Activated CD4-positive, alpha-beta T cell treated with anti-CD3 and anti-CD28 coated beads for 4 hours (primary cell): ENCODE measurements at places on chromosomes 1 and 21.

- no peak for DNase-seq
Observed at GRCh38 chr1:225980005-225980836, 18.9 kb downstream of the SDE2 start.

GRCh38 chr1:167262836-167263235, 42.1 kb downstream of the POU2F1 start:
- no peak for DNase-seq

DNA sequence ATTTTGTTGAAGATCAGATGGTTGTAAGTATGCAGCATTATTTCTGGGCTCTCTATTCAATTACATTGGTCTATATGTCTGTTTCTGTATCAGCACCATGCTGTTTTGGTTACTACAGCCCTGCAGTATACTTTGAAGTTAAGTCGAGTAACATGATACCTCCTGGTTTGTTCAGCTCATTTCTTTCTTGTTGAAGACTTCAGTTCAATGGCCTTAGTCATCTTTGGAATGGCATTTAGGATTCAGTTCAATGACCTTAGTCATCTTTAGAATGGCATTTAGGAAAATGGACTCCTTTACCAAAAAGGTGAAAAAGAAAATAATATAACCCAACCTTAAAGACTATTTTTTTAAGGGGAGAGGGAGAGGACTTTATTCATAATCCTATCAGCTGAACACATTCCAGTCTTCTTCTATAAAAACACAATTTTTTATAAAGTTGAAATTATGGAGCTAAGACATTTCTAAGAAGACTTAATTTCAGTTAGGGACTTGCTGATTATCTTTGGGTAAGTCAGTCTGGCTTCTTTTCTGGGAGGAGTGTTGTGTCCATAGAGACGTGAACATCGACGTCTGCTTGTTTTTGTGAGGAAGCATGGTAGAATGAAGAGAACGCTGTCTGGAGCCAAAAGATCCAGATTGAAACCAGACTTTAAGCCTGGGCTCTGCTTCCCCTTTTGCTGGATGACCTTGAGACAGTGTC, 48.3 kb downstream of the DDR2 start:
- DNase-seq, result no peak

- DNase-seq, result no peak
Observed at GRCh38 chr1:163650624-163651023, 328.9 kb downstream of the NUF2 start.

GRCh38 chr1:32709075-32709474, 6.5 kb upstream of the SYNC start:
- DNase-seq, result no peak

- DNase-seq, result no peak
Observed at GRCh38 chr1:224753491-224753890, 137.4 kb downstream of the CNIH3 start.

DNA sequence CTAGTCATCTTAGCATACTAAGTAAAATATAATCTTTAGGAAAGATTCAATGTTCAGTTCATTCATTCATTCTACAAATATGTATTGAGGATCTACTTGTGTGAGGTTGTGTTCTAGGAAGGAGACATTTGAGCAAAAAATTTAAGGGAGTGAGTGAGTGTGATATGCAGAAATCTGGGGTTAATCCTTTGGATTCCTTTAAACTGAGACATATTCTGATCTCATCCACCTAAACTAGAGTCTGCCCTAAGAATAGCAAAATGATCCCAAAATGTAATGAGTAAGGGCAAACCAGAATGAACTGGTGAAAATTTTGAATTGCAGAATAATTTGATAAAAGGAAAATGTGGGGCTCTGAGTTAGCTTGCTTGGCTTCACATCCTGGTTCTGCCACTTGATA, 8.6 kb downstream of the UBE2U start:
- DNase-seq, result no peak

DNA sequence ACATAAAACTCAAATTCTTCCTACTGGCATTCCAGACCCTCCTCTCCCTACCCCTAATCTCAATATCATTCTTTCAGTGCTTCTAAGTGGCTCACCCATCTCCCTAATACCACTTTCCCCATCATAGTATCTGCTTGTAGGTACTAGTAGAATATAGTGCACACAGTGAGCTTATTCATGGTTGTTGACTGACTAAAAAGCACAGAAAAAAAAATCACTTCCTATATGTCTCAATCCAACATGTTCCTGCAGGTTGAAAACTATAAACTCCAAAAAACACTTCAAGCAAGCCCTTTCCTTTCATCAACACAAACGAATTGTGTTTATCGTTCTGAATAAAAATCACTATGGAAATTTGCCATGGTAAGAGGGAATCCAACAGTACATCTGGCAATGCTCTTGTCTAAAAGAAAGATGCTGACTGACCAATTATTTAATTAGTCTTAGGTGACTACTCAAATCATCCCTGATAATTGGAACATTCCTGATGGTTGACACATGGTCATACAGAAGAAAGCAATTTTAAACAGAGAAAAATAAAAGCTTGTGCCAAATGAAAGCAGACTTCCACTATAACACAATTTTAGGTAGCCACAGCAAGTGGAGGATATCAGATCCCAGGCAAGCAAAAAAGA, 87.1 kb downstream of the NDUFS5 start:
- no peak for DNase-seq

DNA sequence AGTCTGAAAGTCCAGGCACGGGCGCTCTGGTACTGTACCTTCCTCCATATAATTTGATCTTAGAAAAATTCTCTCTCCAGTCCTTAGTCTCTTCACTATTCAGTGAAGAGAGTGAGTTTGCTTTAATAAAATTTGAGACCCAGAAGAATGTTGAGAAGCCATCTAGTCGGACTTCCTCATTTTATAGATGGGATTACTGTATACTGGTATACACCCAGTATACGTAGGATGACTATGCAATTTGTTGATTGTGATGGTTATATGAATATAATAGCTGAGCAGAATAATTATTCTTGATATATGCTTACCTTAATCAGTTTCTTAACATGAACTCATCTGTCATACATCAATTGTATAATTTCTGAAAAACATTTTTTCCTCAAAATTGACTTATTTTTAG, 328.0 kb upstream of the B3GALT2 start:
- DNase-seq, result no peak

DNA sequence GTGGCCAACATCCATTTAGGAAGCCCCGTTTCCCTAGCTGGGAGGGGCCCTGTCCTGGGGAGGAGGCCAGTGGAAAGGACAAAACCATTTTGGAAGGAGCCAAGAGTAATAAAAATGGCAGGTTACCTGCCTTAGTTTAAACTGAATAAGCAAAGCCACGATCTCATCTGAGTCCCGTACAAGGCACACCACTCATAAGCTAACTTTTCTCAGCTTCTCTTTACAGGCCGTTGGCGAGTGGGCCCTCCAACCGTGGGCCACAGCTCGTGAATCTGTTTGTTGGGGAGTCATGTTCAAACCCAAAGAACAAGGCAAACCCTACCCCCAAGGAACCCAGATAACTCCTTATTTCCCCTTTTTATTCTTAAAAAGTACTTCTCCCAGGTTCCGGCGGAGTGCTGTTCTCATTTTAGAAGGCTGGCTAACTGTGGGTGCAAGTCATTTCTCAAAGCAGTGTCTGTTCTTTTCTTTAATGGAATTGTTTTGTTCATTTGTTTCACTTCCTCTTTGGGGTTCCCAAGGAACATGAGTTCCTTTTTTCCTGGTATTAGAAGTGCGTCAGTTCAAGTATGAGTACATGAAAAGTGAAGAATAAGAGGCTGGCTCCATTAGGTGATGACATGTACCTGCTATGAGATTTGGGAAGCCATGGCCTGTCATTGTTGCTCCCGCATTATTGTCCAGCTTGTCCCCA, 89.0 kb downstream of the PSMG1 start:
- DNase-seq, result no peak

- no peak for DNase-seq
Observed at GRCh38 chr1:9376886-9377333, 84.2 kb downstream of the SPSB1 start.

DNA sequence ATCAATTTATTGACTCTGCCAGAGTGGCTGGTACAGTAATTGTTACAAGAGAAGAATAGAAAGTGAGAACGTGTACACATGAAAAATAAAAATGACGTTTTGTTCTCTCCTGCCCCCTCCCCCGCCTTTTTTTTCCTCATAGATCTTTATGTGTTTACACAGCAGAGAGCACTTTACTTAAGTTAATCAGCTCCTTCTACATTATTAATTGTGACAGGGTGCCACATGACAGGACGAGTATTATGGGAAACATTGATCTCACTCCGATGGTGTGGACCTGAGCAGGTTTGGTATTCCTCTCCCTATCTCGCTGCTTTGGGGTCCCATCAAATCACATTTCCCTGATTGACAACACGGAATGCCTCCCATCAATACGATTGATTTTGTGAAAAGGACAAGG, 285.7 kb downstream of the TM2D1 start:
- no peak for DNase-seq

GRCh38 chr1:91568261-91568660, 67.6 kb downstream of the CDC7 start:
- no peak for DNase-seq

DNA sequence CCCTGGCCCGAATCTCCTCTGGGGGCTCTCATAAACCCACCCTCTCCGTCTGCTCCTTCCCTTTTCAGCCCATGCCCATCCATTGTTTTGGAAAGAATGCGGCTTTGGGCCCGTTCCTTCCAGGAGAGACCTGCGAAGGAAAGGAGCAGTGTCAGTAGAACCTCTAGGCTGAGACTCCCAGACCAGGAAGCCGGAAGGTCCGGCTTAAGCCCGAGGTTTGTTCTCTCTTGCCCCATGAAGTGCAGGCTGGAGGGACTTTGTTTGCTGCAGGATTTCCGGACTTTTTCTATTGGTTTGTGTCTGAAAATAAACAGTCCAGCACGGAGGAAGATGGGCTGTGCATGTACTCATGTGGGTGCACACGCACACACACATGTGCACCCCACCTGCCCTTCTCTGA, 49.8 kb downstream of the ELK4 start:
- DNase-seq, result no peak

GRCh38 chr1:170967042-170967910, 31.9 kb downstream of the MROH9 start:
- DNase-seq, result no peak

GRCh38 chr1:179141592-179142251, 59.9 kb downstream of the TOR3A start:
- DNase-seq, result peak; percentile 45

DNA sequence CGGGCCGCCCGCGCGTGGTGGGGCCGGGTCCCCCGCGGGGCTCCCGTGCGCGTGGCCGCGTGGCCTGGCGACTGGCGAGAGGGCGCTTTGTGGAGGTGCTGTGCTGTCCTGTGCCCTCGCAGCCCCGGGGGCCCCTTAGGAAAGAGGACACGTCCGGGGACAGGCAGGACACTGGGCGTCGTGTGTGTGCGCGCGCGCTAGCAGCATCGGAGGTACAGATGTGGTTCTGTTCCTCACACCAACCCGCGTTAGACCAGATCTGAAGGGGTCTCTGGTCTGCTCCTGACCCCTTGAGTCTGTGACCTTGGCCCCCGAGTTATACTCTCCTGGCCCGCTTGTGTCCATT, 489 bp downstream of the ACTN2 start:
- DNase-seq, result no peak

DNA sequence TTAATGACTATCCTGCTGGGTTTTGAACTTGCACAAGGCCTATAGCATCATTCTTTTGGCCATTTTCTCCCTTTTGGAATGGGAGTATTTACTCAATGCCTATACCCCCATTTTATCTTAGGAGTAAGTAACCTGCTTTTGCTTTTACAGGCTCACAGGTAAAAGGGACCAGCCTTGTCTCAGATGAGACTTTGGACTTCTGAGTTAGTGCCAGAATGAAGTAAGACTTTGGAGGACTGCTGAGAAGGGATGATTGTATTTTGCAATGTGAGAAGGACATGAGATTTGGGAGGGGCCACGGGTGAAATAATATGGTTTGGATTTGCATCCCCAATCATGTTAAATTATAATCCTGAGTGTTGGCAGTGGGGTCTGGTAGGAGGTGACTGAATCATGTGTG, 212.7 kb downstream of the FAF1 start:
- DNase-seq, result no peak

- DNase-seq, result no peak
Observed at GRCh38 chr1:222026280-222026679, 284.4 kb upstream of the DUSP10 start.
